NCI-H345 (cell line): ENCODE measurements at places on chromosomes 11 and 22.

DNA sequence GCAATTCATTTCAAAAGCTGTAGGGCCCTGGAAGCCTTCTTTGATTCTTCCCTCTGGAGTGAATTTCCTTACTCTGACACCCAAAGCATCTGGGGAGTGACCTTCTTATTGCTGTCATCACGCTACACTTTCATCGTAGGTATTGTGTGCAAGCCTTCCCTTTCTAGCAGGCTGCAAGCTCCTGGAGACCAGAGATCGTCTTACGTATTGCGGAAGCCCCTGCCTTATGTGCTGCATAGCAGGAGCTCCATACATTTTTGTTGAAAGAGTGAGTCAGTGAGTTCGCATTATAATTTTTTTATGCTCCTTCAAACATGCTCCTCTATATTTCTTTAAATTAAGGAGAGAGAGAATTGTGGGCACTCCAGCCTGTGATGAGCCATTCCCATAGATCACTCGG lies 21.2 kb upstream of the TMEM218 start:
- DNase-seq, result no peak

GRCh38 chr11:28621753-28622152 lies 513.6 kb downstream of the METTL15 start:
- DNase-seq, result no peak

DNA sequence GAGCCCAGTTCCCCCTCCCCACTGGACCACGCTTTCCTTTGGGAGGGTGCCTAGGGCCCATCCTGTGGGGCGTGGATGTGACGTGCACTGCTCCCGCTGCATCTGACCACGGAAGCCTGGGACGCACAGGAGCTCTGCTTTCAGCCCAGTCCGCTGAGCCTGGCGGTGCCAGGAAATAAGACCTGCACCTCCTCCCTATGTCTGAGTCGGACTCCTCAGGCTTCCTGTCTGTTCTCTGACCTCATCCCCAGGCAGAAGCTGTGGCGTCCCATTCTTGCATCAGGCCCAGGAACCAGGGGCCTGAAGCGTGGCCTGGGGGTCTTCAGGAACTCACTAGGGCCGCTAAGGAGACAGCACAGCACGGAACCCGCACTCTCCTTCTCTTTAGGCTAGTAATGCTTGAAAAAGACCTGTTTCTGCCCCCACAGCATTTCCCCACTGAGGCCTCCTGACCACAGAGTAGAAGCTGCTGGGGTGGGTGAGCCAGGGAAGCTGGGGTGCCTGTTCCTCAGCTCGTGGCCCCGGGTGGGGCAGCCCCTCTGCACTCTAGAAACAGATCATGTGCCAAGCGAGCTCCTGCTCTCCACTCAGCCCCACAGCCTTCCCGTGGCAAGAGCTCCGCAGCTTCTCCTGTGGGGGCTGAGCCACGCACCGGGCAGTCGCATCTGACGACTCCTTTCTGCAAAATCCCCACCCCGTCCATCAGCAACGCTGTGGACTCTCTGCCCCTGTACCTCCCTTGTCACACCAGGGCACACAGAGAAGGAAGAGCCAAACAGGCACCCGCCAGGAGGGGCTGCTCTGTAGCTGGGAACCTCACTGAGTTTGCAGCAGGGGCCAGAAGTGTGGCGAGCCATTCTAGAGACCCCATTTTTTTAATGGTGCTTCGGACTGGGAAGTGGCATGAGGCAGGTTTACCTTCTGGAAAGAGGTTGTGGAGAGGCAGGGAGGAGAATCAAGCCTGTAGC lies 22.6 kb downstream of the MOV10L1 start:
- no peak for DNase-seq

DNA sequence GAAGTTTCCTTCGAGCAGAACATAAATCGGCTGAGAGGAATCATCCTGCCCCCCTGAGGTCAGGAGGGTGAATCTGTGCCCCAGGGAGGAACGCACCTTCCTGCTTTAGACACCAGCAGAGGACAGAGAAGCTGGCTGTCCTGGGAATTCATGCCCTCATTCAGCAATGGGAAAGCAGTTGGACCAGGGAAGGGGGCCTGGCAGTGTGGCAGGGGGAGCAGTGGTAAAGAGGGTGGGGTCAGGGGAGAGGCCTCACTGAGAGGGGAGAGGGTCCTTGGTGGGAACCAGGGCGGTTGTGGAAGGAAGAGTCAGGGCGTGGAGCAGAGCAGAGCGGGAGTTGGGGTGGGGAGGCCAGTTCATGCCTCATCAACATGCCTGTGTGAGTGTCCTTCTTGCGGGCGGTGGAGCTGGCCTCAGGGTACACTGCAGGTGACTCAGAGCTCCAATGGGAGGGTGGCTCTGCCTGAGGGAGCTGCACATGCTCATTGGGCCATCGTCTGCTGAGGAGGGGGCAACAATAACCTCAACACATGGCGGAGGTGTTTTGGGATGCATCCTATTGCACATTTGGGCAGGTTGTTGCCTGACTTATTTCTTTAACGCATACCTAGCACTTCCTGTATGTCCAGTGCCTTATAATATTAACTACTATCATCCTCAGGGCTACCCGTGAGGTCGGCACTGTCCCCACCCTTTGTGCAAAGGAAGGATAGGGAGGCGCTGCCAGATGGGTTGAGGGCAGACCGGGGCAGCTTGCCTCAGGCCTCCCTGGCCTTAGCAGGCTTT lies 23.2 kb downstream of the MED15 start:
- DNase-seq, result no peak

GRCh38 chr11:95700471-95700817 lies 89.1 kb downstream of the FAM76B start:
- no peak for DNase-seq

DNA sequence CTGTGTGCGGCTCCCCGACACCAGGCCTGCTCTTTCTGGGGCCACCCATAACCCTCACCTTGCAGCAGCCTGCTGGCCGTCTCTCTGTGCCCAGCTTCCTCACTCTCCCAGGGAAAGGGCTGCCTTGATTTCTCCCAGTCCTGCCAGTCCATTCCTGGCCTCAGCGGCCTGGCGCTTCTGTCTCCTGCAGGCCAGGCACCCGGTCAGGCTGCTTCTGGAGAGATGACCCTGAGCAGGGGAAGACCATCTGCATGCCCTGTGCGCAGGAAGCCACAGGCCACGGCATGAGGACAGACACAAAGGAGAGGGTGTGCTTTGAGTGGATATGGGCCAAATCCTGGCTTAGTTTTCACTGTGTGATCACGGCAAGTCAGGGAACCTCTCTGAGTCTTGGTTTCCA lies 86.2 kb downstream of the TSPAN18 start:
- no peak for DNase-seq

GRCh38 chr11:46133119-46133518 lies 11.9 kb upstream of the PHF21A start:
- no peak for DNase-seq

DNA sequence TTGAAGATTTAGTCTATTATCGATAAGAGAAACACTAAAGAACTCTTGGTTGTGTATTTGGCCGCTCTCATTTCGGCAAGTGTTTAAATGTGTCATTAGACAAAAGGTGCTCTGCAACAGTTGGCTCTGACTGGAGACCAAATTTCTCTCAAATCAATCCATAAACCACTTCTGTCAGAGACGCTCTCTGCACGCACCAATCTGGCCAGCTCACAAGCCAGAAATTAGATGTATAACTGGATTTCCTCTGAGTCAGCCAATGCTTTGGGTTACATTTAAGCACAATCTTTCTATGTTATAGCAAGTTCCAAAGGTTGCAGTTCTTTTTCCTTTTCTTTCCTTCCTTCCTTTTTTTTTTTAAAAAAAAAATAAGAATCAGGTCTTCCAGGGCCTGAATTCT lies 17.6 kb upstream of the PARVA start:
- no peak for DNase-seq

GRCh38 chr22:30204742-30205111 lies 41.8 kb downstream of the LIF start:
- DNase-seq, result no peak

GRCh38 chr11:12161603-12162350 lies 51.4 kb downstream of the MICAL2 start:
- DNase-seq, result no peak

DNA sequence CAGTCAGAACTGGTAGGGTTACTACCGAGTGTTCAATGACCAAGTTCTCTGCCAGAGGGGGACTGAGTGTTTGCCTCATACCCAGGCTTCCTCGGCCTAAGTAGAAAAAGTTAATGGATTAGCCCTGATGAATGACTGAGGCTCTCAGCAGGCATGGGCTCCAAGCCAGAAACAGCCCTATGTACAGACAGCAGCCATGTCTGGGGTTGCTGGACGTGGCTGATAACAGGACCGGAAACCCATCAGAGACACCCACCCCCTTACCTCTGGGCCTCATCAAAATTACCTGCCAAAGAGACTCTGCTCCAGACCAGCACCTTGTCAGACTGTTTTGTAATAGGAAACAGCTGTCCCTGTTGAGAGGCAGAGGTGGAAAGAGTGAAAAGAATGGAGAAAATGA lies 351.4 kb downstream of the ETS1 start:
- DNase-seq, result peak; percentile 58

- no peak for DNase-seq
Measured at GRCh38 chr11:28833670-28834069, 725.5 kb downstream of the METTL15 start.

- no peak for DNase-seq
Measured at GRCh38 chr11:32701616-32702015, 92.8 kb downstream of the CCDC73 start.

GRCh38 chr22:35334004-35334403 lies 34.3 kb downstream of the TOM1 start:
- DNase-seq, result no peak

- no peak for DNase-seq
Measured at GRCh38 chr22:44889255-44889878, 120.4 kb downstream of the PHF21B start.

- DNase-seq, result no peak
Measured at GRCh38 chr11:111766834-111767142, 599 bp upstream of the PPP2R1B start.

DNA sequence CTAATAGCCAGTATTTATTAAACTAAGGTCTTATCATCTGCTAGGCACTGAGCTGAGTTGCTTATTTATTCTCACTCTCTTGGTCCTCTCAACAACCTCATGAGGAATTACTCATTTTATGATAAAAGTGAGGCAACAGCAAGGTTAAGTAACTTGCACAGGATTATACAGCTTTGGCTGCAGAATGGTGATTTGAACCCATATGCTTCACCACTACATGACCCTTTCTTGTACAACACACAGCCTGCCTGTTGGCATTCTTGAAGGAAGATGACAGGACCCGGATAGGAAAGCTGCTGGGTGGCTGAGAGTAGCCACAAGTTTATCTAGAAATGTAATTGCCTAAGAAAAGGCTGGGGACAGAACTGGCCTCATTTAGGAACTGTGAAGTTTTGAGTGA lies 5.3 kb upstream of the PARVA start:
- DNase-seq, result no peak

- no peak for DNase-seq
Measured at GRCh38 chr11:107562647-107563208, 2.8 kb downstream of the ALKBH8 start.

GRCh38 chr11:11230087-11230486 lies 123.0 kb downstream of the CSNK2A3 start:
- DNase-seq, result no peak

GRCh38 chr11:69010361-69010891 lies 2.6 kb downstream of the MRGPRF start:
- DNase-seq, result no peak
